Stimulated activated CD4-positive, alpha-beta T cell treated with anti-CD3 and anti-CD28 coated beads, Interleukin-2, amount 100 ng/mL, for 4 hours (primary cell): ENCODE measurements at places on chromosomes 5 and 9.

DNA sequence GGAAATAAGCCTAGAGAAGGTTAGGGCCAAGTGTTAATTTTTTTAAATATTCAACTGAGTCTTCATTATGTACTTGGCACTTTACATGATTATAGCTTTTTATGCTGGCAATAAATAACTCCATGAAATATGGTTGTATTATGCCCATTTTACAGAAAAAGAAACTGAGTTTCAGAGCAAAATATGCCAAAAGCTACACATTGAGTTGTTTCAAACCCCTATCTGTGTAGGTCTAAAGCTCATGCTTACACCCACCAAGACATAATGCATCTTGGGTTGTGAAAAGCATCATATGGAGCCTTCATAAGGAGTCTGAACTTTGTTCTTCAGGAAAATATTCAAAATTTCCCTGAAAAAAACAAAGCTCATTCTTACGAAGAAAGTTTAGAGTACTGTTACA, 14.6 kb downstream of the TTLL11 start:
- DNase-seq, result no peak

- DNase-seq, result no peak
These were observed 17.1 kb upstream of the POU4F3 start for GRCh38 chr5:146321571-146321970.

GRCh38 chr5:74623748-74624408, 16.6 kb downstream of the ENC1 start:
- DNase-seq, result no peak

GRCh38 chr5:122153774-122154173, 24.4 kb downstream of the ZNF474 start:
- no peak for DNase-seq

GRCh38 chr9:4508246-4508906, 18.1 kb downstream of the SLC1A1 start:
- no peak for DNase-seq

DNA sequence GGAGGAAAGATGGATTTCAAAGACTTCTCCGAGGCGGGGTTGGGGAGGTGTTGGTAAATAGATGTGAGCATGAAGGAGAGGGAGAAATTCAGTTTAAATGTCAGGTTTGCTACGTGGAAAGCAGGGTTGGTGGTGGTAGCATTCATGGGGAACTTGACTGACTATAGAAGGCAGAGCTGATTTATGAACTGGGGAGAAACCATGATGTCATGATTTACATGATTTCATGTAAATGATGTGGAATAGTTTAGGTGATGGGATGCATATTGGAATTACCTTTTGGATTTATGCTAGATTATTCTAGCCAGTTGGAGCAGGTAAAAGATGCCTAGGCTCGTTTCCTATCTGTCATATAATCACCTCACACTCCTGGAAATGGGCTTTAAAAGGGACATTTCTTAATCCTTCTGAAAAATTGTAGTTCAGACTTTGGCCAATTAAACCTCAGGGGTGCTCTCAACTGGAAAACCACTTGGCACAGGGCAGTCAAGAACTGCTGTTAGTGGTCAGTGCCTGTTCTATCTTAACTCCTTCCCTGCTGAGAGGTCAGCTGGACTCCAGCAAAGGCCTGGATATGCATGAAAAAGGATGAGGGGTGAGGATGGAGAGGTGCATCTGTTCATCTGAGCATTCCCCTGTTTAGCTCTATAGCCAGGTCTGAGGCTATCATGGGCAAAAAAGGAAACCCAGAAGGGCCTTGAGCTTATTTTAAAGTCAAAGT, 50.1 kb upstream of the BASP1 start:
- no peak for DNase-seq

GRCh38 chr9:134627417-134628353, 13.9 kb upstream of the COL5A1 start:
- no peak for DNase-seq

DNA sequence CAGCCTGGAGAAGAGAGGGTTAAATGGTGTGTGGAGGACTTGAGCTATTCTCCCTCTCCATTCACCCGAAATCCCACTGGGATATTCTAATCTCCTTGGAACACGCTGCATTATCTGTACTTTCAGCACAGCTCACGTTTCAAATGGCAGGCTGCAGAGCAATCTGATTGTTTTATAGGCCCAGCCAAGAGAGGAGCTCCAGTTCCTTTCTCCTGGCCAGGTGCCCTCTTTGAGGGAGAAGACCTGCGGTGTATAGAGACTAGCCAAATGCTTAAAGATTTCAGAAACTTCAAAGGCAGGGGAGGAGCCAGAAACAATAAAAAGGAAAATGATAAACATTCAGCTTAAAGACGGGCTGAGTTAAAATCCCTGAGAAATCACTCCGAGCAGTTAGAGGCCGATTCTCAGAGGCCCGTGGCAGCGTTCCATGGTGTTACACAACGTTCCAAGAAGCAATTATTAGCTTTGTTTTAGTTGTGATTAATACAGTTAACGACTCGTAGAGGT, 564.0 kb upstream of the KLF4 start:
- no peak for DNase-seq

GRCh38 chr5:117888688-117889087, 1099.7 kb downstream of the DTWD2 start:
- DNase-seq, result no peak

- DNase-seq, result no peak
These were observed 51.7 kb downstream of the SHB start for GRCh38 chr9:38017149-38017884.

GRCh38 chr5:149782895-149783586, 52.9 kb downstream of the PPARGC1B start:
- DNase-seq, result no peak

- DNase-seq, result no peak
These were observed 365.1 kb upstream of the CCNH start for GRCh38 chr5:87777877-87778276.

GRCh38 chr5:56278335-56278753, 45.2 kb upstream of the ANKRD55 start:
- DNase-seq, result no peak

GRCh38 chr9:121242219-121242958, 25.6 kb upstream of the GSN start:
- no peak for DNase-seq

DNA sequence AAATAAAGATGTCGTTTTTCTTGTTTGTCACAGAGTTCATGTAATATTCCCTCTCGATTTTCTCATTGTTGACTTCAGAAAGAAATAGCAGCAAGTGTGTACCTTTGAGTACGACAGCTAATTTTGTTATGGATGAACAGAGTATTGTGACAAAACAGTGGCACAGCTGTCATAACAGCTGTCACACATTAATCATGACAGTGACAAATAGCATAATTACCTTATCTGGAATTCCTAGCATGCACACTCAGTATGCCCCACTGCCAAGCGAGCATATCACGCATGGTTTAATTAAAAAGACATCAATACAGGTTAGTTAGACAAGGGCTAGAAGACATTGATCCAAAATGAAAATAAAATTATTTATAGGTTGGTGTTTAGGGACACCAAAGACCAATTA, 375.1 kb downstream of the SPATA31D1 start:
- DNase-seq, result no peak

- DNase-seq, result peak; percentile 9
These were observed 1264.5 kb upstream of the ACO1 start for GRCh38 chr9:31119890-31120454.

GRCh38 chr5:19733612-19734495, 254.1 kb downstream of the CDH18 start:
- DNase-seq, result no peak

- DNase-seq, result peak; percentile 3
These were observed 37.3 kb upstream of the FYB1 start for GRCh38 chr5:39256477-39257235.

GRCh38 chr5:173772384-173773059, 115.6 kb upstream of the CPEB4 start:
- DNase-seq, result no peak

GRCh38 chr5:131356619-131357018, 92.8 kb downstream of the CDC42SE2 start:
- no peak for DNase-seq
